Right lung (tissue), 10 donors: ENCODE measurements at places on chromosomes 6 and 20. TPM values are rescaled to one million over a fixed set of nuclear protein-coding genes. Genes with fewer than 3 reads are reported as not detected.

DNA sequence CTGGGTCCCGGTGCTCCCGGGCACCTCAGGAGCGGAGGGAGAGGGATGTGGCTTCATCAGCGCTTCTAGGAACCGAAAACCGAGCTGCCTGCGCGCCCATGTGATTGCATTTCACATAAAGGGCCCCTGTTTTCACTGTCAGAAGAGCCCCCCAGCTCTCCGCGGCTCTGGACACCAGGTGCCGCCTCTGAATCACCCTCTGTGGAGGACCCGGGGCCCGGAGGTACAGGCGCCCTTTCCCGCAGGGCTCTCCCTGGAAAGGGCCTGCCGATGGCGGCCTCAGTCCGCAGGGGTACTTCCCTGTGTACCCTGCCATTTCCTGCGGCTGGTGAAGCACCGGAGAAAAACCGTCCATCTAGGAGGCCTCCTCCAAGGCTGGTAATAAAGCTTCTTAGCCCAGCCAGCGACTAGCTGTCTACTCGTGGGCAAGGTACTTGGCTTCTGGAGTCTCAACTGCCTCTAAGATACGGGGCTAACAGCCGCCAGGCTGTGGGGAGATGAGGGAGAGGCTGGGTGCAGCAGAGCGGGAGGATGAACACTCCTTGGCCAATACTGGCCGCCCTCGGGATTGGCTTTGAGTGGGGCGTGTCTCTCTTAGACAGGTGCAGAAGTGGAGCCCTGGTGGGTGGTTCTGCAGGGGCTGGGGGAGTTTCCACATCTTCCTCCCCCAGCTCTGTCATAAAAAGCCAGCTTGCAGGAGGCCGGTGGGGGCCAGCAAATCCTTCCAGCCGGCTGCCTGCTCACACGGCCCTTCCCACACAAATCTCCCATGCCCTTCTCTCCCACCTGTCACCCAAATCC lies 1.6 kb downstream of the PPP1R16B start:
- no peak for DNase-seq

DNA sequence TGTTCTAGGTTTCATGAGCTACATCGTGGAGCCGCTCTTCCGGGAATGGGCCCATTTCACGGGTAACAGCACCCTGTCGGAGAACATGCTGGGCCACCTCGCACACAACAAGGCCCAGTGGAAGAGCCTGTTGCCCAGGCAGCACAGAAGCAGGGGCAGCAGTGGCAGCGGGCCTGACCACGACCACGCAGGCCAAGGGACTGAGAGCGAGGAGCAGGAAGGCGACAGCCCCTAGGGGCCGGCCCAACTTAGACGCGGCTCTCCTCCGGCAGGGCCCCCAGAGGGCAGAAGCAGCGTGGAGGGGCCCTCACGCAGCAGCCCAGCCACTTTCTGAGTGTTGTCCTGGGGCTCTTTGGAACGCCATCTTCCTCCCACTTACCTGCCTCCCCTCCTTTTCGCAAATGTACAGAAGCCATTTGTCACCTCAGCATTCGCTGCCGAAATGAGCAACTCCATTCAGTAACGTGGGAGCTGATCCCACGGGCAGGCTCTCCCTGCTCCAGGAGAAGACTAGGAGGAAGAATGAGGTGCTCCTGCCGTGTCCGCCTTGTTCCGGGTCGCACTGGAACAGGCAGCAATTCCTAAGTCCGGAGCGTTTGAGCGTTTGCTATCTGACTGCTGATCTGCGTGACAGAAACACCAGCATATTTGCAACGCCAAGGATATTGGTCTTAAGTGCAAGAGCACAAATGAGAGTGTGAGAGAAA lies 58.4 kb downstream of the MTFR2 start:
- no peak for DNase-seq

The PROKR2 gene
- polyA plus RNA-seq, result not detected

- no peak for DNase-seq
Measured at GRCh38 chr20:38029453-38029852, 3.8 kb downstream of the TTI1 start.

- no peak for DNase-seq
Measured at GRCh38 chr6:41935193-41935574, 6.4 kb downstream of the CCND3 start.

DNA sequence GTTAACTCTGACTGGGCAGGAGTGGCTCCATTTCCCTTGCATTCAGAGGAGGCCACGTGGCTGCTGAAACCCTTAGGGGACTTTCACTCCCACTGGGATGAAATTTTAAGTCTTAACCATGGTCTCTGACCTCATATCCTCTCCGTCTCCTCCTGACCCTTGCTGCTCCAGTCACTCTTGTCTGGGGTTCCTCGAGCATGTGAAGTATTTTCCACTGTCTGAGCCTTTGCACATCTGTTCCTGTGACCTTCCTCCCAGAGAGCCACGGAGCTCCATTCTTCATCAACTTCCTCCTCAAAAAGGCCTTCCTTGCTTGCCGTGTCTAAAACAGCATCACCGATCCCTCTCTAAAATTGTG lies 153.0 kb upstream of the UST start:
- no peak for DNase-seq

- DNase-seq, result no peak
Measured at GRCh38 chr6:39407446-39407993, 85.0 kb upstream of the KCNK16 start.

DNA sequence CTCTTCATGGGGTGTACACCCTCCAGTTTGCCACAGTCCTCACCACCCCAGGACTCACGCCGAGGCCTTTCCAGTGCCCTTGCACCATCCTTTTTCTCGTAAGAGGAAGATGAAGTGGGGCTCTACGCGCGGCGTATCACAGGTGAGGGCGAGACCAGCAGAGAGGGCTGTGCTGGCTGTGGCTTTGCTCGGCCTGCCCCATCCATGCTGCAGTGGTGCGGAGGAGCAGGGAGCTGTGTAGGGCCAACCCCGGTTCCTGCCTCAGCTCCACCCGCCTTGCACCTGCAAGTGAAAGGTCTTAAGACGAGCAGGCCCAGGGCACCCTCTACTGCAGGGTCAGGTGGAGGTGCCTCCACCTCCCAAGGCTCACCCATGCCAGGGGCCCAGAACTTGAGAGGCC lies 24.1 kb downstream of the RBCK1 start:
- DNase-seq, result no peak

The SNAP25 gene
- polyA plus RNA-seq, result 11.5 TPM

GRCh38 chr6:11139051-11139960 lies 27.8 kb upstream of the ERVFRD-1 start:
- DNase-seq, result no peak

DNA sequence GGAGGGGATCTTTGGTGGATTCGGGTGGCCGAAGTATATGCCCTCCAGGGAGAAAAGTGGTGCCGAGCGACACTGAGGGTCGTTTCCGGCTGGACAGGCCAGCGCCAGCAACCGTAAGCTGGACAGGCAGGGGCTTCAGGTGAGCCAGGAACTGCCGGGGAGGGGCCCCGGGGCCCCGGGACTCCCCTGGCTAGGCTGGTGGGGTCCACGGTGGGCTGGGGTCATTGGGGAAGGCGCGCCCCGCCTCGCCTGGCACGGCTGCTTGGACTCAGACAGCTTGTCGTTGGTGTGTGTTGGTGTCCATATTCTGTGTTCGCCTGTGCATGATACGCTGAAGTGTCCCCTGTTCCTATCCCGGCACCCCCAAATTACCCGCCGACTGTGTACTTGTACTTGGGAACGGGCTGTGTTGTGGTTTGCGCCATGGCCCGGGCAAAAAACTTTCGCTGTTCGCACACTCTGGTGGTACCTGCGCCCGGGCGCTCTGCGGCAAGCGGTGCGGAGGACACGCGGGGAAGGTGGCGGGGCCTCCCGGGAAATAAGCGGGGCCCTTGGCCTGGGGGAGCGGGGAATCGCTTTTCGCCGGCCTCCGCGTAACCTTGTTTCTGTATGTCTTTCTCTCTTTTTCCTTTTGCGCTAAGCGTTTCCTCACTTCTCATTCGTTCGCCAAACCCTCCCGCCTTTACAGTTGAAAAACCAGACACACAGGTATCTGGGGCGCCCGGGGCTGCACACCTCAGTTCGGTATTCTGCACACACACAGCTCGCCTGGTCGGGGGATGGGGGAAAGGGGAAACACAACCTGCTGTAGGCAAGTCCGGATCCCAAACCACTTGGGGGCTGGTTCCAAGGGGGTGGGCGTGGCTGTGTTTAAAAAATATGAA lies 3.2 kb downstream of the GNAS start:
- peak; percentile 29 for DNase-seq

The DEFB124 gene
- polyA plus RNA-seq, result 2.1 TPM

The VSX1 gene
- polyA plus RNA-seq, result not detected

The DHX16 gene
- 40.9 TPM for polyA plus RNA-seq

DNA sequence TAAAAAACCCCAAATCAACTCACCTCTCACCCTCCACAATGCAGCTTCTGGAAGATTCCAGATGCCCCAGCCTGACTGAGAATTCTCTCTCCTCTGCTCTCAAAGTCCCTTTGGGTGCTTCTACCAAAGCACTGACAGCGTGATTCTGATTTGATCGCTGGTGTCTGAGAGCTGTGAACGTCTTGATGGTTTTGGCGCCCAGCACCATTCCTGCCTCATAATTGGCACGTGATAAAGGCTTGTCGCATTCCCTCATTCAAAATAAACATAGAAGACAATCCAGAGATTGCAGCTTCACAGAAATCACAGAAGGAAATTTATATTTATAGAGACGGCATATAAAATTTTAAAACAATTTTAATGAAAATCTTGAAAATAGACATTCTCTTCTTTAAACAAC lies 24.1 kb upstream of the ECI2 start:
- no peak for DNase-seq

The FAM217A gene
- 2.0 TPM for polyA plus RNA-seq
